A549 treated with RU486 at 1 μM for 4 hours (cell line): ENCODE measurements at places on chromosomes 16 and 17. TPM values are rescaled to one million over a fixed set of nuclear protein-coding genes. Genes with fewer than 3 reads are reported as not detected.

The KIF18B gene
- 27.9 to 41.2 TPM (median 36.3 TPM) in 5 replicates for total RNA-seq

The SCIMP gene
- not detected in 5 replicates for total RNA-seq

The KRTAP9-4 gene
- not detected in 5 replicates for total RNA-seq

The RAB37 gene
- total RNA-seq = 1.0 to 3.1 TPM (median 1.2 TPM) in 5 replicates

The CCDC200 gene
- not detected in 5 replicates for total RNA-seq

The HIC1 gene
- 0.96 to 1.8 TPM (median 1.6 TPM) in 5 replicates for total RNA-seq

The DHX58 gene
- total RNA-seq = 0.31 to 0.62 TPM (median 0.50 TPM) in 5 replicates

The TNRC6C gene
- 1.3 to 3.3 TPM (median 2.2 TPM) in 5 replicates for total RNA-seq

The ZCCHC14 gene
- total RNA-seq = 5.9 to 9.7 TPM (median 9.5 TPM) in 5 replicates

The CNTROB gene
- total RNA-seq = 33.2 to 42.2 TPM (median 41.3 TPM) in 5 replicates

The KRTAP2-2 gene
- total RNA-seq = not detected in 5 replicates

The DOC2B gene
- total RNA-seq = 0.76 to 1.1 TPM (median 0.82 TPM) in 5 replicates

The GFOD2 gene
- 16.9 to 17.9 TPM (median 17.0 TPM) in 5 replicates for total RNA-seq

The APOH gene
- total RNA-seq = 3.6 to 6.2 TPM (median 4.9 TPM) in 5 replicates

The CNTNAP1 gene
- total RNA-seq = 4.3 to 6.5 TPM (median 5.8 TPM) in 5 replicates

The SCGB1C2 gene
- total RNA-seq = not detected in 5 replicates

The TNP2 gene
- not detected in 5 replicates for total RNA-seq

The PTGES3L gene
- 0.70 to 1.6 TPM (median 1.1 TPM) in 5 replicates for total RNA-seq

The CACNG1 gene
- total RNA-seq = 0.10 to 0.21 TPM (median 0.13 TPM) in 4 of 5 replicates, not detected in the other

The RDM1 gene
- 2.2 to 4.6 TPM (median 3.4 TPM) in 5 replicates for total RNA-seq

The MLYCD gene
- 1.3 to 2.6 TPM (median 2.1 TPM) in 5 replicates for total RNA-seq

The PRCD gene
- total RNA-seq = not detected in 5 replicates

The KRT25 gene
- total RNA-seq = not detected in 5 replicates

The CCR7 gene
- total RNA-seq = 0.64 to 1.3 TPM (median 1.0 TPM) in 5 replicates

The KRT13 gene
- total RNA-seq = 0.18 to 0.48 TPM (median 0.23 TPM) in 5 replicates

The CCL17 gene
- not detected in 5 replicates for total RNA-seq

The PRR29 gene
- total RNA-seq = 0.57 to 1.00 TPM (median 0.79 TPM) in 5 replicates
